ENCODE measurements at places on chromosomes 11 and 22. TPM values are rescaled to one million over a fixed set of nuclear protein-coding genes. Genes with fewer than 3 reads are reported as not detected.

DNA sequence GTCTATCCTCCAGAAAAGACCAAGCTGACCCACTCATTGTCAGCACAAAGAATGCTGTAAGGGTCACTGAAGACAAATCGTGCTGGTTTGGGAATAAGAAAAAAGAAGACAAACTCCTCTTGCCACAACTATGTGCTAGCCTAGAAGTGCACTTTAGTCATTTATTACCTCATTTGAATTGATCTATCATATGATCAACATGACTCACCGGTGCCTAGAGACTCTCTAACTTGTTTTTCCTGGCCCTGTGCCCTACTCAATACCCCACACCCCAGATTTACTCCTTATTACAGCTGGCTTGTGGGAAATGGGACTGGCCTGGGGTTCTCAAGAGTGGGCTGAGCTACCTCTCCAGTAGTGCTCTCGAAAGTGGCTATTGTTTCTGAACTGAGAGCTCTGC is 35.9 kb upstream of the HORMAD2 start:
- H3K36me3 ChIP-seq = no peaks in the 10 kb centered on the region
- no peak overlapping the region for H3K4me3 ChIP-seq
- no peaks in the 10 kb centered on the region for H3K4me1 ChIP-seq
- H3K27me3 ChIP-seq = no peaks in the 10 kb centered on the region

DNA sequence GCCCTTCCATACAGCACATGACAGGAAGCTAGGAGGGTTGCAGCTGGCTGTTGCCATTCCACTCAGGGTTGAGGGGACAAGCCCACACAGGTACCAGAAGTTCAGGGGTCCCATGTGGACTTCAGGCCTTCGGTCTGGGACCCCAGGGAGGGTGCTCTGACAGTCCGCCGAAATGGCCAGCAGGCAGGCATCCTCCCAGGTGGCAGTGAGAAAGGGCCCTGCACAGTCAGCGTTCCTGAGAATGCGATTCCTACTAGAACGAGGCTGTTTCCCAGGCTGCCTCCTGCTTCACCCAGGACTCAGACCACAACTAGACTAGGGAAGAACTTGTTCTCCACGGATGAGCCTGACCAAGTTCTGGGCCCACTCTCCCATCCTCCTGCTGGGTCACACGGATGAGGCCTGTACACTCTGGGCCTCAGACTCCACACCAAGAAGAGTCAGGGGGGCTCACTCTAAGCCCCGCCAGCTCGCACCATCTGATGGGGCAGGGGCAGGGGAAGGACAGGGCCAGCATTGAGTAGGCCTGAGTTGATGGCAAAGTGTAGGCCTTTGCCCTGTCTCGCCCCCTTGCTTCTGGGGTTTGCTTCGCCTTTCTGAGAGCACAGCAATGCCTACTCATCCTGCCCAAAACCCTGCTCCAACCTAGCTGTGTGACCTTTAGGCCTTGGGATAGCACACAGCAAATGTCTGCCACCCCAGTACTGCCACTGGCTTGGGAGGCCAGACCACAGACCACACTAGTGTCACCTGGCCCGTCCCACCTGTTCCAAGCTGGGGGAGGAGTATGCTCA is 14.0 kb downstream of the KCNQ1OT1 start:
- H3K27me3 ChIP-seq = no peaks in the 10 kb centered on the region
- H3K36me3 ChIP-seq = no peaks in the 10 kb centered on the region
- H3K4me1 ChIP-seq = peaks cover 32% of the 10 kb centered on the region
- no peak for DNase-seq
- no peak overlapping the region for H3K4me3 ChIP-seq

DNA sequence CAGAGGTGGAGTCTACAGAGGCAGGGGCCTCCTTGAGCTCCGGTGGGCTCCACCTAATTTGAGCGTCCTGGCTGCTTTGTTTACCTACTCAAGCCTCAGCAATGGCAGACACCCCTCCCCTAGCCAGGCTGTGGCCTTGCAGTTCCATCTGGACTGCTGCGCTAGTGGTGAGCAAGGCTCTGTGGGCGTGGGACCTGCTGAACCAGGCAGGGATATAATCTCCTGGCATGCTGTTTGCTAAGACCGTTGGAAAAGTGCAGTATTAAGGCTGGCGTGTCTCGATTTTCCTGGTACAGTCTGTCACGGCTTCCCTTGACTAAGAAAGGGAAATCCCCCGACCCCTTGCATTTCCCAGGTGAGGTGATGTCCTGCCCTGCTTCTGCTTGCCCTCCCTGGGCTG is 77.7 kb downstream of the GDPD4 start:
- no peak overlapping the region for H3K4me3 ChIP-seq
- no peaks in the 10 kb centered on the region for H3K36me3 ChIP-seq
- no peak for DNase-seq
- H3K27me3 ChIP-seq = no peaks in the 10 kb centered on the region
- H3K27ac ChIP-seq = no peak overlapping the region
- H3K4me1 ChIP-seq = no peaks in the 10 kb centered on the region

GRCh38 chr11:131910523-131911387 is 540.3 kb downstream of the NTM start:
- no peak overlapping the region for H3K27ac ChIP-seq
- DNase-seq = no peak
- peak overlapping the region; percentile 47 for H3K4me3 ChIP-seq
- no peaks in the 10 kb centered on the region for H3K4me1 ChIP-seq

DNA sequence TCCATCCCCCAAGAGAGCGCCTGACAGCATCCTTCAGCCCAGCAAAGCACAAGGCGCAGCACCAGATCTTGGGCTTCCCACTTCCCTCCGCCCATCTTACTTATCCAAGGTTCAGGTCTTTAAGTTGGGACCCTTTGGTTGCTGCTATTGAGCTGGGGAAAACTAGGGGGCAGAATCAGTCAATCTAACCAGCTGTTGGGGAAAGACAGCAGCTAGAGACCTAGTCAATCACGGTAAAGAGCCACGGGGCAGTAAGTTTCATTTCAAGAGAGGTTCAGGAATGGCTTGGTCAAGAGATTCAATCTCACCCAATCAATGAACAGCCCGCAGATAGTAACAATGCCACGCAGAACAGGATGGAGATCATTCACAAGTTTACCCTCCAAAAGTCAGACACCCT is 1.7 kb downstream of the ABTB2 start:
- H3K27me3 ChIP-seq = peaks cover 22% of the 10 kb centered on the region
- no peak for DNase-seq
- H3K27ac ChIP-seq = no peak overlapping the region
- H3K36me3 ChIP-seq = no peaks in the 10 kb centered on the region
- H3K4me1 ChIP-seq = peaks cover 35% of the 10 kb centered on the region

PAX6 gene
- 0.09 TPM for total RNA-seq
